ENCODE measurements at places on chromosomes 1 and 21.
A peak's percentile ranks its signal among the peaks of the same experiment; 100 is the strongest.

DNA sequence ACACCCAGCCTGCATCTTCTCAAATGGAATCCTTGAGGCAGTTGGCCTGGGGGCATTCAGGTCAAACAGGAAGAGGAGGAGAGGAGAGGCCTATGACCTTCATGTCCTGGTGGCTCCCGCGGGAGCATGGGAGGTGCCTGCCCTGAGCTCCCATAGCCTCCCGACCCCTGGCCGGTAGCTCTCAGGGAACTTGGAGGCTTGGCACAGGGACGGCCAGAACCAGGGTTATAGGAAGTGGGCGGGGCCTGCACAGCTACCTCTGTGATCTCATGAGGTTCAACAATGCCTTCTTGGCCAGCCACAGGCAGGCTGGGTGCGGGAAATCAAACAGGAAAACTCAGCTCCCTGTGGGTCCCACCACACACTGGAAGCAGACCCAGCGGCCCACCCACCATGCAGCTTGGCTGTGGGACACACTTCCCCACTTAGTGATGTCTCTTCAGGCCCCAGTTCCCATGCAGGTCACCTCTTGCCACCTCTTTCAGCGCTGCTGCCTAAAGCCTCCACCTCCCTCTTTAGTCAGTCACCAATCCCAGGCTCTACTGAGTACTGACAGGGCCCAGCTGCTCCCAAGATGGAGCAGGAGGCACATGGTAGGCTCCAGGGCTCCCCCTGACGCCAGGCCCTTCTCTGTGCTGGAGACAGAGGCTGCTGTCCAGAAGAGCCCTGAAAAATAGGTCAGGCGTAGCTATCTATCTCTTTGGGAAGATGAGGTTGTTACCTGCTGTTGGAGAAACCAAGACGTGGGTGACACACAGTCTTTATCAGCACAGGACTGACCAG, at the start of gene SLFNL1:
Gene SLFNL1, minus strand, starts transcription at position 200 of the 783 bp plus-strand sequence. CDS start 1,065 bp downstream, outside the sequence.
- no peak for DNase-seq

- DNase-seq = no peak
Measured at GRCh38 chr1:56160773-56161315, 418.5 kb downstream of the PLPP3 start.

DNA sequence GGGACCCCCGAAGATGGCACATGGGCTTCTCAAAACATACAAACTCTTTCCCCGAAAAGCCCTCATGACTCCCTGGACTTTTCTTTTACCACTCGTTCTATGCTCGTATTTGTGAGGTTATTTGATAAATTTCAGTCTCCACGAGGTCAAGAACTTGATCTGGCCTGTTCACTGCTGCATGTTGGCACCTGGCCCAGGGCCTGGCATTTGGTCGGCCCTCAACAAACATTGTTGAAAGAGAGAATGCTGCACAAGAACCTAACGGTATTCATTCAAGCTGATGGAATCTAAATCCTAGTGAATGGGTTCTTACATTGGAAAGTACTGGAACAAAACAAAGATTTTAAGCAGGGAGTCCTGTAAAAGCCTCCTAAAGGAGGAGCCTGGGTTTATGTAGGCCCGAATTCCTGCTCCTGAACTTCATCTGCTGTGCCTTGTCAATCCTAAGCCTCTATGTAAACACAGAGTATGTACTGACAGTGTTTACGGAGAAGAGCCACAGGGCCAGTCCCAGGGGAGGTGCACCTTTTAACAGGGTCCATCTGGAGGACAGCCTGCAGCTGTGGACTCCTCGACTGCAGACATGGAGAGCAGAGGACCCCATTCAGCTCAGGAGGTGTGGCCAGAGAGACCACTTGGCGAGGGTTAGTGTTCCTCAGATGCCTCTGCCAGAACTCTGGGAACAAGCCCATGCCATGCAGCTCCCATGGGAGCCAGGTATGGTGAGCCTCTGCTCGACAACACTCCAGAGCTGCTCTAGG, 46.9 kb downstream of the L1TD1 start:
- no peak for DNase-seq

GRCh38 chr1:39332291-39332690, 127.8 kb downstream of the MACF1 start:
- no peak for DNase-seq

DNA sequence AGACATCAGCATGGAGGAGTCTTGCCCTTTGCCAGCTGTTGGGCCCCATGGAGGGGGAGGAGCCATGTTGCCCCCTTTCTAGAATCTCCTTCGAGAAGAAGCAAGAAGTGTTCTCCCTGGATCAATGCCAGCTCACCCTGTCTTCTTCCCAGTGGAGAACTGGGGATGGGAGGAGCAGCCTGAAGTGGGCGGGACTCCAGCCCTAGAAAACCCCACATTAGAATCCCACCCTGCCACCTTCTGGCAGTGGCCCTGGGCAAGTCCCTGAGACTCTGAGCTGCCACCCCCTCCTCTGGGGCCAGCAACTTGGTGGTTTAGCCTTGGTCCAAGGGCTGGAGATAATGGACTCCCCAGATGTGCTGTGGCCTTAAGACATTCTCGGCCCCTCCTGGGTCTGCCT, 51.7 kb downstream of the PAX7 start:
- DNase-seq = no peak

DNA sequence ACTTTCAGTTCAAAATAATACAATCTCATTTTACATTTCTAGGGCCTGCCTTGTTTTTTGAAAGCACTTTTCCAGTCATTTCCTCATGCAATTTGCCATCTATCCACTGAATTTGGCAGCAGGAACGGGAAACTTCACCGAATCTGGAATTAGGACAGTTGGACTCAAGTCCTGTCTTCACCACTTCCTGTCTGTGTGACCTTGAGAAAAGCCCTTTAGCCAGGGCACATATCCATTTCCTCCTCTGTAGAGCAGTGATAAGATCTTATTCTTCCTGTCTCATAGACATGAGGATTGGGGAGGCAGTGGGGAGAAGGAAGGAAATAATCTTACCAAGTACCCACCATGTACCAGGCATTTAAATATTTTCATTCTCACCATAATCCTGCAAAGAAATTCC, 12.0 kb downstream of the VAV3 start:
- DNase-seq = no peak

DNA sequence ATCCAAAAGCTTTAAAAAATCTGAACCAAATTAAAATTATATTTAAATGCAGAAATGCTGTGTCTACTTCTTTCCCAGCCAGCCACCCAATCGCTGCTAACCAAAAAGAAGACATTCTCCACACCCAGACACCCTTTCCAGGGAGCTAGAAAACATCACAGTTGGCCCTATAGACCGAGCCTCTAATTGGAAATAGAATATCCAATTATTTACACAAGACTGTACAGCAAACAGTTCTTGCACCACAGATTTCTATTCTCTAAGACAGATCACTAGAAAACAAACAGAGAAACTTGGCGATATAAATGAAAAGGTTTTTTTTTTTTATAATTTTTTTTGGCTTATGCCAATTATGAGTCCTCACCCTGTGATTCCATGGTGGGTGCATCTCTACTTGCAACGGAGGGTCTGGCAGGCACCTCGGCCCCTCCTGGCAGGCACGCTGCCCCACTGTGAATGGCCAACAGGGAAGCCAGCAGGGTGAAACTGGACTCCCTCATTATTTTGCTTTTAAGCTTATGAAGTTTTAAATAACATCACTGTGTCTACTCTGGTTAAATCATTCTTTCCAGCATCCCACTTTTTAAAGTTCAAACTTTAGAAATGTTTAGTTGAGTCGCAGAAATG, 29.2 kb downstream of the BCAR3 start:
- DNase-seq = no peak

GRCh38 chr1:27556781-27557595, 47.0 kb downstream of the AHDC1 start:
- peak; percentile 98 for DNase-seq

DNA sequence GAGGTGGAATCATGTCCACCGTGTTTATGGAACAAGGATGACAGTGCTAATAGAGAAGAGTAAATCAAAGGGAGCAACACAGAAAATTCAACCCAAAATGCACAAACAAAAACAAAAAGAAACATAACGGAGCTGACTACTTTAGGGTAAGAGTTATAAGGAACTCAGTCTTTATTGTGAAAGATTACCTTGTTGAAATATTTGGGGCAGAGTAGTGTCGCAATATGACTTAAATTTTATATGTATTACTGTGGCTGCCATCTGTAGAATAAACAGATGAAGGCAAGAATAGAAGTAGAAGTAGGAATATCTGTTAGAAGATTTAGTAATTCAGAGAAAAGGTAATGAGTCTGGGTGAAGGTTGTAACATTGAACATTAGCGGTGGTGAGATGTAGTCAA, 913.9 kb downstream of the BRINP3 start:
- no peak for DNase-seq

DNA sequence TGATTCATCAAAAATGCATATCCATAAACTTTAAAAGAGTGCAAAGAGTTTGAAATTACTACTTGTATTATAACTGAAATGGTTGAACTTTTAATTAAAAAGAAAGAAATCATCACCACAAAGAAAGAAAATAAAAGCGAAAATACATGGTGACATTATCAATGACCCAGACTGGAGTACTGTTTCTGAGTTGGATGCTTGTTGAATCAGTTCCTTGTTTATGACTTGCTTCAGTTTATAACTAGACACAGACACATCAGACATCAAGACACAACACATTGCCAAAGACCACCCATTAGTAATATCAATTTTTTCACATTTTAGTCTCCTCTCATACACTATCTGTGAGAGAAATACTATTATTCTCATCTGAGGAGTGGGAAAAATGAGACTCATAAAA, 293.0 kb downstream of the MRPL39 start:
- DNase-seq = no peak

DNA sequence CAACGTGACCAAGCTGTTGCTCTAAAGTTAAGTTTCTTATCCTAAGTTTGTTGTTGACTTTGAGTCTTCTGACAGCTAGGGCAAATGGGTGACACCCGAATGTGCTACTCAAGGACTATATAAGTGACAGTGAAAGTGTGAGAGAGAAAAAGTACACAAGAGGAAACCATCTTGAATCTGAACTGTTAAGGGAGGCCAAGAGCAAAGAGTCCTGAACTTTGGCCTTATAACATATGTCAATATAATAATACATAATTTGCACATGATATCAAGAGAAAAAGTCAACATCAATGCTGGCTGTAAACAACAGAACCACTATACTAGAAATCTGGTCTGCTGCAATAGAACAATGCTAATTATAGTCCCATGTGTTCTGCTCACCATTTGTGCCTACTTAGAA, 29.5 kb downstream of the SYNJ1 start:
- no peak for DNase-seq

DNA sequence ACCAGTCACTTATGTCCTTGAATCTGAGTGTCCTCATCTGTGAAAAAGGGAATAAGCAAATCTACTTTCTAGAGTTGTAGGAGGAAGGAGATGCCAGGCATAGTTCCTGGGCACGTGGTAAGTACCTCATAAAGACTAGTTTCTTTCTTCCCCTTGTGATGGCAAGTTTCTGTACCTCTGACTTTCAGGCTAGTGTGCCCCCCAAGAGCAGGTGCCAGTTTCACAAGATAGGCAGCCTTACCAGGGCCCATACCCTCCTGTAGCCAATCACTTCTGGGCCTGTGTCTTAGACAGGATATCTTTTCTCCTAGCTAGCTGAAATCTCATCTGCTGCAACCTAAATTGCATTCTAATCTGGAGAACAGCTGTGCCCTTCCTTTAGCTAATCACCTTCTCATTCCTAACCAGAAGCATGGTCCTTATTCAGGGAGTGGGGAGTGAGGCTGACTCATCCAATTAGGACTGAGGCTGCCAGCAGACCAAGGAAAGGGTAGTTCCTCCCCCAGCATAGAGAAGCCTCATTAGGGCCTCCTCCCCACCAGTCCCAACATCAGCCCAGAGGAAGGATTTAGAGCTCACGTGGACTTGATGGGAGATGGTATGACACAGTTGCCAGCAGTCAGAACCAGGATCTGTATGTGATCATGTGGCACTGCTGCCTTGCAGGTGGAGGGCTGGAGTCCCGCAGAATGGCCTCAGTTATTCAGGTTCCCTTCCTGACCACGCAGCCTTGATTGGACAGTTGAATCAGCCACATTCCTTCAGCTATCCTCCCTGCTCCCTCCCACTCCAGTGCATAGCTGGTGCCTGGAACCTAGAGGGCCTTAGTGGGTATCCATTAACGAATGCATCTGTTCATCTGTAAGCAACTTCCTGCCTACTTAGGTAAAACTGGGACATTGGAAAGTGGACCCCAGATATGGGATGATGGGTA, 7.9 kb downstream of the KLHDC8A start:
- DNase-seq = peak; percentile 65

DNA sequence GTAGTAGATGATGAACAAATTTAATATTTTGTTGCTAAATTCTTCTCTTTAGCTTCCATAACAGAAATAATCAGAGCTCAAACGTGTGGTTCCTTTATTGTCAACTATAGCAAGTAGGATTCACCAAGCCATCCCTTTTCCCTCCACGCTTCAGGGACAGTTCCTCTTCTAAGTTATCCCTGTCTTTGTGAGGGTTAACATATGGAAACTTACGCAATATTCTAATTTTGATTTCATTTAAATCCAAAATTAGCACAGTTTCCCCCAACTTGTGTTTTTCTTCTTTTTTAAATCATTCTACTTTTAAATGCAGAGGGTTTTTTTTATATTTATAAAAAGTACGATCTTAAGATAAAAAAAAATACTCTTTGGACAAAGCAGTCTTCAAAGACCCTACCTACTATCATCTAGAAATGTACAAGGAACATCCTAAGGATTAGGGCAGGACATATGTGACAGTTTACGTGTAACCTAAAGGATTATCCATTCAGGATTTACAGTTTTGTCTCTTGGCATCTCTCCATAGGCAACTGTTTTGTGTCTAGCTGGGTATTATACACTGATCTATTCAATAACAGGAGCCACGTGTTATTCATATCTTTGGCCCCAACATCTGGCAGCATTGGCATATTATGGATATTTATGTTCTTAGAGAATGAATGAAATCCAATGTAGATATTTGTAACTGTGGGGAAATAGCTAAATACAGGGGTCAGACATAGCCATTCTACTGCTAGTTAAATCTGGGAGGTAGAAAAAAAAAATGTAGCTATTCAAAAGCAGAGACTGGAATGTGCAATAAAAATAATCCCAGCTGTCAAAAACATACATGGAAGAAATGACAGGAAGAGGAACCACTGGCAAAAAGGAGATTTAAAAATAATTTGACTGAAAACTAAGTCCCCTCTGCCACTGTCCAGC, 272.9 kb downstream of the NEGR1 start:
- DNase-seq = no peak

- DNase-seq = peak; percentile 98
Measured at GRCh38 chr1:169109561-169110134, 3.2 kb downstream of the ATP1B1 start.

GRCh38 chr1:116365353-116365780, 7.7 kb upstream of the ATP1A1 start:
- DNase-seq = no peak

- peak; percentile 60 for DNase-seq
Measured at GRCh38 chr1:89022167-89022959, at the start of gene GBP3. TSS of gene GBP3 (minus strand) at chr1:89022866. CDS start at chr1:89020721, 2,145 bp downstream.

GRCh38 chr1:11340233-11340632, 67.2 kb downstream of the UBIAD1 start:
- no peak for DNase-seq

- no peak for DNase-seq
Measured at GRCh38 chr1:233331676-233332519, 4.4 kb downstream of the MAP3K21 start.

GRCh38 chr1:8545078-8545477, 227.2 kb downstream of the SLC45A1 start:
- DNase-seq = peak; percentile 9

GRCh38 chr1:45722809-45723208, 27.6 kb downstream of the IPP start:
- no peak for DNase-seq

GRCh38 chr1:41529621-41530395, 45.3 kb upstream of the EDN2 start:
- no peak for DNase-seq
